ENCODE measurements at places on chromosomes 1 and 21.
A peak's percentile ranks its signal among the peaks of the same experiment; 100 is the strongest.

DNA sequence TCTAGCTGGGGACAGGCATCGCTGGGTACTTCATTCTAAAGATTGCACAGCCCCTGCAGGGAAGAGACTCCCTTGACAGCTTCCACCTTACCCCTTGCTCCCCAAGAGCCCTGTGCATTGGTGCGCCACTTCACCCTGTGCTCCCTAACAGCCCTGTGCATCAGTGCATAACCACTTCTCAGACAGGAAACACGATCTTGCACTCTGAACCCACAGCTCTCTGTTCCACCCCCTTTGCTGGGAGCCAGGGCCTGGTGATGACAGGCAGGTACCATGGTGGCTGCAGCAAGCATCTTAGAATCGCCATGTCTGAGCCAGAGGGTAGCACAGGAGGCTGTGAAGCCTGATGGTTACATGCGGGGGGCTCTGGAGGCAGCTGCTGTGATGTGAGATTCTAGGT lies 5.0 kb downstream of the ALPL start:
- no peak for DNase-seq

DNA sequence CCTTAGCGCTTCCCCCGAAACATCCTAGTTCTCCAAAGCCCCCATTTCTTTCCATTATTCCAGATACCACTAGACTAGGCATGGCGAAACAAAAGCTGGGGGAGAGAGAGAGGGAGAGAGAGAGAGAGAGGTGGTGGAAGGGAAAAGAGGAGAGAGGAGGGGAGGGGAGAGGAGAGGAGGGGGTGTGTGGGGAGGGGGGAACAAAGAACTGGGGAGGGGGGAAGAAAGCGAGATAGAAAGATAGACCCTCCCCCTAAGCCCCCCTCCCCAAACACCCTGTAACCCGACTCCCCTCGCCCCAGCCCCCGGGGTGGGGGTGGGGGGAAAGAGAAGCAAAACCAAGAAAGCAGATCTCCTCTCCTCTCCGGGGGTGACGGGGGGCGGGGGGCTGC lies 352 bp downstream of the MEX3A start:
- no peak for DNase-seq

DNA sequence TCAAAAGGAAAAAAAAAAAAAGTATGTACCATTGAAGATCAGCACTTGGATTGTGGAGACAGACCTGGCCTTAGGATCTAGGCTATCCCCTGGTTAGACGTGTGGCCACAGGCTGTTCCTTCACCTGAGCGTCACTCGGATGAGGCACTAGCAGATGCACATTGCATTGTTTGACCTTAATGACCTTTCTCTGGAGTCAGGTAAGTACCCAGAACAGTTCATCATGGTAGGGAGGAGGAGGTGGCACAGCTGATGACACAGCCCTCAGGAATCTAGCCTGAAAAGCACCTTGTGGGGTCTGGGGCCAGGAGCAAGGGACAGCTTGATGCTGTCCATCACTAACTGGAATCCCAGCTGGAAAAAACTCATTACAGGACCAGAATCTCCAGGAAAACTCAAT lies 21.2 kb downstream of the NECAP2 start:
- no peak for DNase-seq

DNA sequence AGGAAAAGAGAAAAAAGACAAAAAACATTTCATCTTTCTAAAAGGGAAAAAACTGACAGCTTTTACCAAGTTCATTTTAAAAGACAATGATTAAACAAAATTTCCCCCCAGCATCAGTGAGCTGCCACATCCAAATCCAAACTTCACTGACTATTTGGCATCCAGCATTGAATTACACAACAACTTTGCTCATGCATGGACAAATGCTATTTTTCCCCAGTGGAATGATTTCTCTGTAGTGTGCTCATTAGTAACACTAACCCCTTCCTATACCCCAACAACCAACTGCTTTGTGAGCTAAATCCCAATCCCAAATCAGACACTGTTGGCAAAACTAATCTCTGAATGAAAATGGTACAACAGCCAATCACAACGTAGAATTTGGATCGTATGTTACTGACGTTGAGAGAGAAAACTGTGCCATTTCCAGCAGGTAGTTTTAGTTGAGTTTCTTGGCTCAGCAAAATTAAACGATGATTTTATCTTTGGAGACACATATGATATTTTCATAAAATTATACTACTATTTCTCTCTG lies 37.9 kb downstream of the PIK3R3 start:
- no peak for DNase-seq

GRCh38 chr1:201420608-201421002 lies 925 bp downstream of the TNNI1 start:
- DNase-seq, result no peak

- no peak for DNase-seq
These were observed 13.7 kb downstream of the NMNAT2 start for GRCh38 chr1:183404476-183404875.

- no peak for DNase-seq
These were observed 5.6 kb downstream of the CD58 start for GRCh38 chr1:116565222-116565621.

- no peak for DNase-seq
These were observed 73.6 kb downstream of the RGS13 start for GRCh38 chr1:192709544-192709943.

GRCh38 chr1:2831596-2832212 lies 30.2 kb upstream of the TTC34 start:
- no peak for DNase-seq

- no peak for DNase-seq
These were observed 17.4 kb upstream of the IL19 start for GRCh38 chr1:206753141-206753540.

GRCh38 chr1:183693521-183693920 lies 40.4 kb upstream of the APOBEC4 start:
- no peak for DNase-seq

DNA sequence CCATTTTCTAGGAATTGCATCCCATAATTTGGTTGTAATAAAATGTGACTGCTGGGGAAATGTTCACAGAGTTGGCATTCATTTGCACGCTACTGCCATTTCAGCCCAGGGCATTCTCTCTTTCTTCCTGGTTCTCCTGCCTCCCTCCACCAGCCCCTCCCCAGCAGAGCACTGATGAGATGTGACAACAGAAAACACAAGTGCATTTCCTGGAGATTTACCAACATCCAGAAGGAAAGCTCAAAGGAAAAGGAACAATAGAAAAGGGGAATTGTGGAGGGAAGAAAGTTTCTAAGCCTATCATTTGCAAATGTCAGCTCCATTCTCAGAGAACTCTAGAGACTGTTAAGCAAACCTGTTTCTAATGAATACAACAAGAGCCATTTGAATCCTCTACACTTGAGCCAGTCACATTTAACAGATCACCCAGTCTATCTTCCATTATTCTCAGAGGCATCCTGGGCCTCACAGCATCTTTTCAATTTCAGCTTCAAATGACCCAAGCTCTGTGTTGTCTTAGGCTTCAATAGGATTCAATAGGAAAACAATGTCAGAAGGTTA lies 395.6 kb upstream of the PBX1 start:
- no peak for DNase-seq

DNA sequence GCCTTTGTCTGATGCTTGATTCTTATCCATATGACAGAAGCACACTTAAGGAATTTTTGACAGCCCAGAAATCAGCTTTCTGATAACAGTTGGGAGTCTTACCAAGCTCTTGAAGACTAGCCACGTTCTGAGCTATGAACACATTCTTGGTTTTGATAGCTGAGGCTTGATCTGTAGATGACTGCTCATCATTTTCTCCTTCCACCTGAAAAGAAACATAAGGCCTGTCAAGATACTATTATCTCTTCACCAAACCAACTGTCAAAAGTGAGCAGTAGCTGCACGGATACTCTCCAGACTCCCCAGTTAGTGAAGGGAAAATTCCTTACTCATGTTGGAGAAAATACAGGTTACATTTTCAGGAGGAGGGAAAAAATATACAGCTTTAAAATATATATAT lies 12.2 kb downstream of the UBR4 start:
- no peak for DNase-seq

GRCh38 chr1:1202831-1203560 lies 3.4 kb downstream of the TNFRSF18 start:
- DNase-seq, result peak; percentile 12

Data from T-helper 17 cell (primary cell).